Activated T-helper 2 cell treated with anti-CD3 and anti-CD28 coated beads, Interferon-gamma antibody, Interleukin-2, Interleukin-4, amounts not matched to agents 10 μg/mL and 5 μg/mL and 100 μg/mL, durations not matched to agents 14 hours and 24 hours and 36 hours (primary cell): ENCODE measurements at places on chromosomes 2 and 18. TPM values are rescaled to one million over a fixed set of nuclear protein-coding genes. Genes with fewer than 3 reads are reported as not detected.

Gene PPM1B
- total RNA-seq = 43.6 and 45.9 TPM in 2 replicates

DNA sequence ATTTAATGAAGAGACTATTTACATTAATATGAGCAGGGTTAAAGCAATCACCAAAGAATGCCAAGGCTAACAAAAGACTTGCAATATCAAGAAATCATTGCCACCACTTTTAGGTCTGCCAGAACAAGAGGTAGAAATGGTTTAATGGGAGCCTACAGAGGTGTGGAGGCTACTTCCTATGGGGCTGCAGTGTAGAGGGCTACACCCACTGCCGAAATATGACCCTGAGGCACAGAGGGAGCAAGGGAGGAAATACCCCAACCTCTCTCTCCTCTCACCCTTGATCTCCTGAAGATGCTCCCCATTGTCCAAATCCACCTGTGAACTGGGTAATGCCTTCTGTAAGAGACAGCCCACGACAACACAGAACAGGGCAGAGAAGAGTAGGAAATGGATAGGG, 315.4 kb downstream of the SMAD2 start:
- DNase-seq = no peak

Gene LRATD1
- total RNA-seq = not detected in 2 replicates

GRCh38 chr2:151200277-151200676, 61.4 kb downstream of the RBM43 start:
- no peak for DNase-seq

DNA sequence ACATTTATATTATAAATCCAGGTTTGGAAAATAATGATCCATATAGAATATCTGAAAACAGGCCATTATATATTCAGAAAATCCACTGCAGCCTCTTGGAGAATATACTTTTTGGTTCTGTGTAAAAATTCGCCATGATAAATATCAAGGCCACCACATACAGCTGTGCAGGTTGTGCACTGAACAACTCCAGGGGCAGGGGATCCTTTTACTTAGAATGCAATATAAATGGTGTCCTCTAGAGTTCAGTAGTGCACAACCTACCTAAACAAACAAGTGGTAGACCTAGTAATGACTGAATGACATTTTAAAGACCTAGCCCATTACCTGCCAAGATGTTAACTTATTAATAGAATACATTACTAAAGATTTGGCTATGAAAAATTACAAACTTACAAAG, 22.4 kb downstream of the MOGAT1 start:
- DNase-seq = no peak

- DNase-seq = no peak
These were observed 155.0 kb downstream of the PLCL1 start for GRCh38 chr2:197959383-197959782.
